Stimulated activated CD4-positive, alpha-beta T cell treated with anti-CD3 and anti-CD28 coated beads, Interleukin-2, amount 100 ng/mL, for 4 hours (primary cell): ENCODE measurements at places on chromosomes 7 and 10.

GRCh38 chr7:130669085-130669700 is 645 bp upstream of the COPG2 start:
- DNase-seq: no peak

DNA sequence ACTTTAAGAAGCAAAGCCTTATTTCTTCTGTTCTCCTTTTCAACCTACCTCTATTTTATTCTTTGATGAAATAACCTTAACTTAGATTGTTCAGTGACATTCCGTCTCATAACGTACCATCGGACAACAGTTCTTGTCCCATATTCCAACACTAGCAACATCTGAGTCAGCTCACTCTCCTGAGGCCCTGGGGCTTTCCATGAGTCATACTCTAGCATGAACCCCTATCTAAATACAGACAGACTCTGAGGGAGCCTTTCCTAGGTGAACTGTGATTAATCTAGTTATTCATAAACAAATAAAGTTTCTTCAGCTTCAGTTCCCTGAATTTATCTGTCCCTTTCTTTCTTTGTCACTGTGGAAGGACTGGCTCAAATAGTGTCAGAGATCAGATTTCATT is 168.7 kb upstream of the LYZL1 start:
- DNase-seq: no peak

GRCh38 chr10:122643931-122644534 is 55.6 kb downstream of the C10orf120 start:
- DNase-seq: no peak

DNA sequence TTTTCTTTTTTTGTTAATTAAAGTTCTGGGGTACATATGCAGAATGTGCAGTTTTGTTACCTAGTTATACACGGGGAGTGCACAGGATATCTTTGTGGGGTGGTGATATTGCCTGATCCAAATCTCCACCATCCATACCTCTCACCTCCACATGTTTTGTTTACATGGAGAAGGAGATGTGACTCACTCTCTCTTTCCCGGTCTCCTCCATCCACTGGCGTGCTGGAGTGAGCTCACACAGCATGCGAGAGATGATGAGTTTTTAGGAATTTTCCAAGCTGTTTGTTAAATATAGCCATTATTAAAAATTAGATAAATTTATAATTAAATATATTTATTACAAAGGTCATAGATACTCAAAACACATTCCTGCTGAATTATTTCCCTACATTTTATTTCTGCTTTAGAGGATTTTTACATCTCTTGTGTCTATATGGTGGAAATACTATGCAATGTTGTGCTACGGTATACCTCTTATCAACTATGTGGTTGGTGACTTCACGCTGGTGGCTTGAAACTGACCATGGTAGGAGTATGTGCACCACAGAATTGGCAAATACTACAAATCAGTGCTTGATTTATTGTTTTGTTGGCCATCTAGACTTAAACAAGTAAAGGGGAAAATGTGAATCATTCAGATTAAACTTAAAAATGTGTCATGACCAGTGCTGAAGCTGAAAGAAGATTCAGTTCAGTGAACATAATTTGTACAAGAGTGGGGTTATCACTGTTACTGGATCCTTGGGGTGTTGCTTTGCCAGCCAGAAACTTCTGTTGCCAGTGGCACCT is 107.9 kb upstream of the FAM180A start:
- no peak for DNase-seq

DNA sequence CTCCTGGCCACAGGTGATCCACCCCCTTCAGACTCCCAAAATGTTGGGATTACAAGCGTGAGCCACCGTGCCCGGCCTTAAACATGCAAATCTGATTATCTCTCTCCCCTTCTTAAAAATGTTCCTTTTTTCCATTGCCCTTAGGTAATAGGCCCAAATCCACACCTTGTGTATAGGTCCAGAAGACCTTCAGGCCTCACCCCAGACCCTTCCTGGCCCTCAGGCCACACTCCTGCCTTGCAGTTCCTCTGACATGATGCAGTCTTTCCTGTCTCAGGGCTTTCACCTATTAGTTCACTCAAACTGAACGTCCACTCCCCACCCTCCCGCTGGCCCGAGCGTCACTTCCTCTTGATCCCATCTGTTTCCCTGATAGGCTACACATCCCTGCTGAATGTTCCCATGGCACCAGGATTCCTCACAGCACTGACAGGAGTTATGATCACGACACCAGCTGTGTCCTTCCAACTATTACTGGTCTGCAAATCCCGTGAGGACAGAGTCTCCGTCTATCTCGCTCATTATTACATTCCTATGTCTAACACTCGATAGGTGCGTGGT is 46.4 kb downstream of the DENND2A start:
- DNase-seq: no peak

GRCh38 chr7:67021260-67021659 is 24.6 kb downstream of the TYW1 start:
- no peak for DNase-seq

DNA sequence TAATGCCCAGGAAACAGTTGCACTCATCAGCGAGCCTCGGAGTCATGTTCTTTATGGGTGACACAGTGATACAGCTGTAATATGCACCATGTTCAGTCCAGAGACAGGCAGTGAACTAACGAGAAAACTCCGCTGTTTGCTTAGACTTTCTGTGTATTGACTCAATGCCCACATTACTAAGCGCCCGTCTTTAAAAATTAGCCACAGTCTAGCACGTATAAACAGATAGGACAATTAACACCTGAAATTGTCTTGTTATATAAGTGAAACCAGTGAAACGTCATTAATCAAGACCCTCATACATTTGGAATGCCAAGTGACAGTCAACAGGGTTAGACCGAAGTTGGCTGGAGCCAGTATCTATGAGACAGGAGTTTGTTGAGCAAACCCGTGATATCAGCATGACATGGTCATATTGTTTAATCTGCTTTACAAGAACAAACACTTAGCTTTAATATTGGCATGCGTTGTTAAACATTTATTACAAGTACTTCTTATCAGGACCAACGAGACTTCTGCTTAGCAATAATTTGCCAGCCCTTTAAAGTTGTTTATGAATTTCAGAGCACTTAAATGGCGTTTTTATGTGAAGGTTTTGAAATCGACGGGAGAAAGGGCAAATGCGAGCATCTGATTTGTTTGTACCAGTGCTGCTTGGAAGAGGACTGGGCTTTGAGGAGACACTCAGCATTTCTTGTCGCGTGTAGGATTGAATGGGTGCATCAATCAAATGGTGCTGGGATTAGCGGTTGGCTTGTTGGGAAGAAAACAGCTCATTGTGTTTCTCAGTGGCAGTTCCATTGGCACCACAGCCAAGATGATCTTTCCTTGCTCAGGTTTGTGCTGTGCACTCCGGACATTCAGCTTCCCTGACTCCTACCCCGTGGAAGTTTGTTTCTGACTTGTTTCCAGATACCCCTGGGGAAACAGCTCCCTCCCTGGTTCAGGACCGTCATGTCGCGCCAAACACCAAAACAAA is 56.3 kb downstream of the CAMK1D start:
- no peak for DNase-seq

GRCh38 chr7:101084865-101085161 is 468 bp upstream of the TRIM56 start:
- no peak for DNase-seq

DNA sequence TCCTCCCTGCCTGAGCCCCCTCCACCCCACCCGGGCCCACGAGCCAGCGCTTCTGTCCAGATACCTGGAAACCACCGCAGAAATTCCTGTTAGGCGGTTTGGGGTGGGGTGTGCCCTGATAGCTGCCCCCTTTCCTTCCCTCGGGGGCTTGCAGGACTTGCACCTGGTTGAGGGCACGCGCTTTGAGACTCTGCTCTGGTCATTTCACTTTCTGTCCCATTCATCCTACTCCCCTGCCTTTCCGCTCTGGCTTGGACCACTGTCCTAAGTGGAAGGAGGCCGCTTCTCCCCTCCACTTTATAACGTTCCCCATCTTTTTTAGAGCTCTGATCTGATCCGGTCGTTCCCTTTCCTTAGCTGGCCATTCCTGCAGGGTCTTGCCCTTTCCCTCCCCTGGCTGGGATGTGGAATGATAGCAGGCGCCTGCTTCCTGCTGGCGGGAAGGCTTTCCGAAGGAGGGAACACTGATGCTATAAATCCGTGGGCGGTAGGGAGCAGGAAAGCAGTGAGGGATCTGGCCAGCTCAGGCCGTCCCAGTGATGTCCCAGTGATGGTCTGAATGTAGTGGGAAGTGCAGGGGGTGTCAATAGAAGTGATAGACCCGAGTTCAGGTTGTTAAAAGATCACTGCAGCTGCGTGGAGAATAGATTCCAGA is 852 bp upstream of the PRKAR1B start:
- no peak for DNase-seq

DNA sequence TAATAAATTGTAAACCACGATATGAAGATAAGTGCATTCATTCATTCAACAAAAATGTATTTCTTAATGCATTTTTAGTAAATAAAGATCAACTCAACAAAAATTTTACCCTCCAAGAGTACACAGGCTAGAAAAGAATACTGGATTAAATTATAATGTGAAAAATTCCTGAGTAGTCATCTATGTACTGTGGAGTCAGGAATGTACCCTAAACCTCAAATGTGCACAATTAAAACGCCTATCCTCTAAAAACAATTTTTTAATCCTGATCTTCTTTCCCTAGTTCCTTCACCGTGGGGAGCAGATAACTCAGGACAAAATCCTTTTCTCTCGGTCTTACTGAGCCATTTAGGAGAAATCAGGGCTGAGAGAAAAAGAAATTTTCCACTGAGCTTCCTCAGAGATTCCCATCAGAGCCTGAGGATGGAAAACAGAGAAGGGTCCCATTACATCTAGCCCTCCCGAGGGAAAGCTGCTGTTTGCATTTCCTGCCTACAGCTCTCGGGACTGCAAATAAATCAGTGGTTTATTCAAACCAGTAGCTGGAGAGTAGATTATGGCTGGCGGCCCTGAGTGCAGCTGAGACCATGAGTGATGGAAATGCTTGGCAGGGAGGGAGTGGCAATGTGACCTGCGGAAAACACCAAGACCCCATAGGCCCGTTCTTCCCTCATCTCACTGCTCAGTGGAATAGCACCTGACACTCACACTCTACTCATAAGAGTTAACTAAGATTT is 7.4 kb downstream of the TAS2R40 start:
- no peak for DNase-seq

GRCh38 chr7:31890766-31891165 is 179.4 kb downstream of the PDE1C start:
- no peak for DNase-seq

GRCh38 chr10:121217331-121217730 is 366.2 kb downstream of the WDR11 start:
- DNase-seq: no peak

DNA sequence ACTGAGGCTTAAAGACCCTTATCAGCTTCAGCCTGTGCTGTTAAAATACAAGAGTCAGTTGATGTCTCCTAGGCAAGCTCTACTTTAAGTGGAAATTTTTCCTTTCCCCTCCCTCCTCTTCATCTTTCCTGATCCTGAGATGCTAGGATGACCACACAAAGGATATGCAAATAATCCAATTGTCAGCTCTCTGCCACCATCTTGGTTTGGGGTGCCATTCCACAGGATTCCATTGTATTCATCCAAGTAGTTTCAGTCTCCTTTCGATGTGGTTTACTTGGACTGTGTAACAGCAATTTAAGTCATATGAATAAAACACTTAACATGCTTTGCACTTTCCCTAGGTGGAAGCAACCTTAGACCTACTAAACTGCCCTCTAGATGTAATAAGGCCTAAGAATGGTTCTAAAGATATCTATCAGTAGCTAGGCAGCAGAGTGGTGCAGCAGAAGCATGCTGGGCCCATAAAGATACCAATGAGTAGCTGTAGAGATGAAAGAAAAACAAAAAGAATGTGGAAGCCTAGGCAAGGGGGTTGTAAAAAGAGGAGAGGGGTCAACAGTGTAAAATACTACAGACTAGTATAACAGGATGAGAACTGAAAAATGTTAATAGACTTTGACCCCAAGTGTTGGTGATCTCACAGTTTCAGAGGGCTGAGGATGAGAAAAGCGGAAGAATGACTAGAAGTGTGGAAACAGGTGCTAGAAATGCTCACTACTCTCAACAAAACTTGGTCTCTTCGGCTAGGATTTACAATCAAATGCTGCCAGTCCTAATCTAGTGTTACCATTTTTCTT is 2.4 kb upstream of the CFAP69 start:
- DNase-seq: no peak

DNA sequence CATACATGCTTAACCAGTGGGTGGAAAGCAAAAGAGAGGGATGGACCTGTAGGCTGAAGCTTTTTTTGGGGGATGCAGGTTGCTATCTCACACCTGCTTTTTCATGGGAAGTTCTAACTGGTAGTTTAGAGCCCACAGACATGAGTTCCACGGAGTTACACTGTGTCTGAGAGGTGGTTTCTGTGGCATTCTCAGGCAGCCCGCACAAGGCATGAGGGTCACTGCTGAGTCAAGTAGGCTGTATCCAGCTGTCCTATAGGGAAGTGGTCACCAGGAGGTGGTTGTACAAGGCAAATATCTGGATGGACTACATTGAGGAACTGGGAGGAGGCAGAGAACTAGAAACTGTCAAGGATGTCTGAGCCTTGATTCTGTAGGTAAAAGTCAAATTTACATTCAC is 351.0 kb upstream of the POM121L12 start:
- DNase-seq: no peak
